Stimulated activated CD4-positive, alpha-beta T cell treated with anti-CD3 and anti-CD28 coated beads, Interleukin-1b, Interleukin-23, amount 100 ng/mL, for 1 hour (primary cell): ENCODE measurements at places on chromosomes 3 and 15.

GRCh38 chr3:172649987-172650386, 60.9 kb downstream of the NCEH1 start:
- DNase-seq, result no peak

GRCh38 chr3:188948281-188948996, 223.3 kb upstream of the TPRG1 start:
- DNase-seq, result no peak

- DNase-seq, result no peak
Observed at GRCh38 chr3:8712908-8713255, 20.7 kb upstream of the CAV3 start.

DNA sequence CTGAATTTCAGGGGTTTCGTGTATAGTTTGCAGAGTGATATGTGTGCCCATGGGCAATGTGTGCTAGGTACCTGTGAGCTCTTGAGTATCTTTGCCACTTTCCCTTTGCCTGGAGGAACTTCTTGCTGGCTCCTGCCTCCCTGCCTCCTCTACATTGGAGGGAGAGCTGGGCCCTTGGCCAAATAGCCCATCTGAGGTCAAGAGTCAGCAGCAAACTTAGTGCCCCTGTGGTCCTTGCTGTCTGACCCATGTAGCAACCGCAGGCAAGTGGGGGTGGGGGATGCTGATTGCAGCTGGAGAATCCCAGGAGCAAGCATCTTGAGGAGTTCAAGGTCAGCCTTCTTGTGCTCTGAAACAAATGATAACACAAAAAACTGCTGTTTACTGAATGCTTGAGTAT, 5.4 kb upstream of the TBC1D21 start:
- no peak for DNase-seq

DNA sequence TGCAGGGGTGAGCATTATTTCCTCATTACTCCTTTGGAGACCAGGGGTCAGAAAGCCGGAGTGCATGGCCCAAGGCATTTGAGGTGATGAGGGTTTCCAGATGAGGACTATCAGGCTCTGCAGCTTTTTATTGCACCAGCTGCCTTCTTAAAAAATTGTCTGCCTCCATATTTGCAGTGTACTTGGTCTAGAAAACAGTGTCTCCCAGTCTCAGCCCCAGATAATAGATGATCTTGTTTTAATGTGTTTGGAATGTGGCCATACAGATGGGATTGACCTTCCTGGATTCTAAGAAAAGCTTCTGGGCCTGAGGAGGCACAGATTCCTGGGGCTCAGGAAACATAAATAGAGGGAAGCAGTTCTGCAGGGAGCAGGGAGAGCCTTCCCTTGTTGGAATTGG, 123.3 kb downstream of the GABRG3 start:
- DNase-seq, result no peak

- DNase-seq, result no peak
Observed at GRCh38 chr15:73156431-73157191, 104.3 kb downstream of the NEO1 start.

DNA sequence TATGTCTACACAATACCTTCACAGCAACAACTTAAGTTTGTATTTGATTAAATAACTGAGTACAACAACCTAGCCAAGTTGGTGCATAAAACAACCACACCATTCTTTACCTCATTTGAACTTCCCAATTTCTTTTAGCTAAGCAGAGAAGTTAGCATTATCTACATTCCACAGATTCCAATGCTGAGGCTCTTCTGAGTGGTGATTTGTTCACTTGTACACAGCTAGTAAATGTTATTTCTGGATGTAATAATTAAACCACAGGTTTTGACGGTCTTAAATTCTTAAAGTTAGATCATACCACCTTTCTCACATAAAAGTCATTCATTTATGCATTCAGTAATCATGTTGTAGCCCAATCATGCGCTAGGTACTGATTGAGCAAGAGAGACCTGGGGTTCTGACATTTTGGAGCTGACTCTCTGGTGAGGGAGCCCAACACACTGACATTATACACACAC, 102.5 kb downstream of the SST start:
- no peak for DNase-seq

DNA sequence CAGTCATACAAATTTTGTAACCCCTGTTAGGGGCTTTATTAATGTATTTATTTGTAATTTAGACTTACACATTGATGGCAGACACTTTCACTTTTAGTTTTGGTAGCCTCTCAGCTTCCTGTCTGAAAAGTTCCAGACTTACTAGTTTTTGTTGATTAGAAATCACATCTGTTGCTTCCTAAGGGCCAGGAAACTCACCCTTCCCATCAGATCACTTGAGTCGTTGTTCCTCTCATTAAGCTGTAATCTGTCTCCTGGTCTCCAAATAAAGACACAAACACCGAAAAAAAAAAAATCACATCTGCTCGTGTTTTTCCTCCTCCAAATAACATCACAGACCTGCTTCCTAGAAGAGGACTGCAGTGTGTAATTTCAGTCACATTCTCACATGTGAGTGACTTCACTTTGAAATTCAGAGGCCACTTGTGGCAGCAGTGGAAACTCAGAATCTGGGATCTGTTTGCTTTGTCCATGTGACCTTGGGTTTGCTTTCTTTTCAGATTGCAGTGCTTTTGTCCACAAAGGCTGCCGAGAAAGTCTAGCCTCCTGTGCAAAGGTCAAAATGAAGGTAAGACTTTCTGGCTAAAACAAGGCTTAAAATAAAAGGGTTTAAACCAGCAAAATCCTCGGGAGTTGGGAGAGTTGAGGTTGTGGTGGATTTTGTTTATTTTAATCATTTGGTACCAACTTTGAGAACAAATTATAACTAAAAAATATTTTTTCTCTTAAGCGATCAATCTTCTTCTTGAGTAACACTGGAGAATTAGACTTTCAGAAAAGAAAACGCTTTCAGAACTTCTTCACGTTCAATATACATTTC, 87.0 kb downstream of the KLHL25 start:
- DNase-seq, result no peak

GRCh38 chr3:73453666-73454065, 171.1 kb downstream of the PDZRN3 start:
- no peak for DNase-seq

DNA sequence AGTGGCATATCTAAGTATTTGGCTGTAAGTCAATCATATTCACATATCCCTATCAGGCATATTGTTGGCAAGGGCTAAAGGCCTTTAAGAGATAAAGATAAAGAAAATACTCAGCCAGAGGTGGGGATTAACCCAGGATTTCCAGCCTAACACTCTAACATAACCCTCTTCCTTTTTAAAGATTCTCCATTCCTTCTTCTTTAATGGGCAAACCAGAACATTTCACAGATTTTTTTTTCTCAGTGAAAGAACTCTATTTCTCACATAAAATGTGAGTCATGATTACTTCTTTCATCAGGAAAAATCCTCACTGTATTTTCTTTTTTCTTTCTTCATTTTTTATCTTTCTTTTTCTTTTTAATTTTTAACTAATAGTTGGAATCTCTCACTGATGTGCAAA, 200.4 kb downstream of the NR1D2 start:
- DNase-seq, result no peak

DNA sequence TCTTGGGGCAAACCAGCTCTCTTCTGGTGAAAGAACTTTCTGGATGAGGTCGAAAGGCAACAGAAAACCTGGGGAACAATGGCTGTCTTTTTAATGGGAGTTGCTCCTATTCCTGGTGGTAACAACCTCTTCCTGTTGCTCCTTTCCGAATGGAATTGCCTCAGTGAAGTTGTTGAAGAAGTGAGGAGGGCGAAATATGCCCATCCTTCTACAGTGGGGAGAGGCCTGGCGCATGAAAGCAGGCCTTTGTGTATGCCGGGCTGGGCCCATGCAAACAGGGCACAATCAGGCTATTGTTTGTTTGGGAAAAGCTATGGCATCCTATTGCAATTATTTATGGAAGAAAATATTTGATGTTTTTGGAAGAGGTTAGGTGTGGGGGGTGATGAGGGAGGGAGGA, 166.9 kb downstream of the IGF1R start:
- no peak for DNase-seq

DNA sequence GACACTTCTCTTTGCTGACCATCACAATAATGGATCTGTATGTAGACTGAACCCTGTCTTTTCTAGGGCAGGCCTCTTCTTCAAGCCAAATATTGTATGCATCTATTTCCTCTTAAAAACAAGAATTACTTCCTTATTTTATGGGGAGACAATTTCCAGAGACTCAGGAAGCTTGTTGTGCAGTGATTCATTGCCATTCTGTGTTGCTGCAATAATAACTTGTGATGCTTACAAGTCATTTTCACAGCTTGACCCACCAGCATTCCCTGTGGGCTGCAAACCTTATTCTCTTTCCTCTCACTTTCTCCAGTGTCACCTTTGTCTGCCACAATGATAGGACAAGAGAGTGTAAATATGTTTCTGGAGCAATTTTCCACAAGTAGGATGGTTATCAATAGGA, 276.7 kb upstream of the SGO1 start:
- DNase-seq, result no peak

GRCh38 chr15:72146934-72147333, 28.7 kb downstream of the SENP8 start:
- DNase-seq, result no peak

GRCh38 chr3:124699051-124699450, 31.2 kb upstream of the UMPS start:
- no peak for DNase-seq

DNA sequence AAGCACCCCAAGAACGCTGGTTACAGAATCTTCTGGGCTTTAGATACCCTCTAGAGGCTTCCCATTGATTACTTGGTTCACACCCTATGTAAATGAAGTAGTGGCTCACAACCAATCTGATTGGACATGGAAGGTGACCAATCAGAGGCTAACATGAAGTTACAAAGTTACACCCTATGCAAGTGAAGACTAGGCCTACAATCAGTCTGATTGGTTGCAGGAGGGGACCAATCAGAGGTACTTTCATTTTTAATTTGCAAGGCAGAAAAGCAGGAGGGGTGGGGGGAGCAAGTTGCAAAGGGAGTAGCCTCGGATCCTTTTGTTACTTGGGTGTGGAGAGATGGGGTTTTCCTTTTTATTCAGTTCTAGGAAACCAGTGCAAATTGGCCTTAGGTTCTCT, 11.1 kb upstream of the RTP2 start:
- no peak for DNase-seq

GRCh38 chr3:149215515-149215914, 6.1 kb downstream of the CP start:
- DNase-seq, result no peak

- no peak for DNase-seq
Observed at GRCh38 chr3:67278015-67278618, 280.0 kb downstream of the KBTBD8 start.

- DNase-seq, result no peak
Observed at GRCh38 chr3:66816090-66816761, 181.9 kb upstream of the KBTBD8 start.

DNA sequence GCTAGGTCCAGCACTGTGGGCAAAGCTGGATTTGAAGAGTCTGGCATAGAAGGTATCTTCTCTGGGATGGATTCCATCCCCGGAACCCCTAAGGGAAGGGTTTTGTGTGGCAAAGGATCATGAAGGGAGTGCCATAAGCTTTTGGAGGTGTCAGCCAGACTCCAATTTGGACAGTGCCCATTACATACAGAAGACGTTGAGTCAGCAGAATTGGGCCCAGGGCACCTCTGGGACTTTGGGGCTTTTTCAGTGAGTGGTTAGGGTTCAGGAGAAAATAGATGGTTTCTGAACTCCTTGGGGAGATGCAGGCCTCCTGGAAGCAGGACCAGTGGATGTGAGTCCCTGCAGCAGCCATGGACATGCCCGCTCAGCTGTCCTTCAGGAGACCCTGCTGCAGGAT, 34.6 kb upstream of the XCR1 start:
- no peak for DNase-seq

DNA sequence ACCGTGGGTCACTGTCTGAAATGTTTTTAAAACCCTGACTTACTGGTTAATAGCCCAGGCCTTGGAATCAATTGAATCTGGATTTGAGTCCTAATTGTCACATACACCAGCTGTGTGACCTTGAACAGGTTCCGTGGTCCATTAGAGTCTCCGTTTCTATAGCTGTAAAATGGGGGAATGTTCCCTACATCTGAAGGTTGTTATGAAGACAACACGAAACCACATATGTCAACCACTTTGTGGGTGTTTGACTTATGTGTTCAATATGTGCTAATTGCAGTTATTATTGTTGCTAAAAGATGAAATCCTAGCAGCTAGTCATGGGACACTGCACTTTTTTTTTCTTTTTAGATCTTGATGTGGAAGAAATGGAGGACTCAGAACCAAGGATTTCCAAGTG, 35.3 kb downstream of the ZBTB38 start:
- no peak for DNase-seq

DNA sequence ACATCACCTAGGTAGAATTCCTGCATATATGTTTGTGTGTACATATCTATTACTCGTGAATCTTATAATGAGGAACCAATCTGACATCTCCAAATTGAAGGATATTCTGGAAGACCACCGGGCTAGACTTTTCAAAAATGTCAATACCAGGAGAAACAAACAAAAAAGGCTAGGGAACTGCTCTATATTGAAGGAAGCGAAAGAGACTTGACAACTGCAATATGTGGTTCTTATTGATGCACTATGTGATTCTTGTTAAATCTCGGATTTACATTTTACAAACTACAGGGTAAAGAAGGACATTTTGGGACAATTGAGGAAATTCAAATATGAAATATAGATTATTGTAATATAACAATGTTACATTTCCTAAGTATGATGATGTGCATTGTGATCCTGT, 137.5 kb upstream of the CCDC54 start:
- DNase-seq, result no peak

- no peak for DNase-seq
Observed at GRCh38 chr3:5699811-5700210, 512.3 kb downstream of the EDEM1 start.

- DNase-seq, result no peak
Observed at GRCh38 chr15:70049701-70050301, 47.9 kb downstream of the TLE3 start.

GRCh38 chr3:67601919-67602608, 52.3 kb downstream of the SUCLG2 start:
- DNase-seq, result no peak

DNA sequence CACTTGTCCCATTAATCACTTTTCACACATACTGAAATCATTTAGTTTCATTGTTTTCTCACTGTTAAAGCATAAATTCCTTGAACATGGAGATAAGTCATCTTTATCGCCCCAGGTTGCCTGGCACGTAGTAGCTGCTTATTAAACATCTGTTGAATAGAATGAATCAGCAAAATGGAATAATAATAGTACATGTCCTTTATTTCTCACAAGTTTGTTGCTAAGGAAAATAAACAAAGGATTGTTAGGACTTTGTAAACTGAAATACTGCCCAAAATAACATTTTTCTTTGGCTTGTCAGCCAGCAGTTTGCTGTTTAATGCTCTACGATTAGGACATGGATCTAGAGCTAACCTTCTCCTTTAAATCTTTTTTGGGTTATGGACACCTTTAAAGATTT, 17.9 kb downstream of the SLC35A5 start:
- no peak for DNase-seq
